CD4-positive, alpha-beta T cell treated with Interleukin-6 at 100 ng/mL for 8 hours (primary cell): ENCODE measurements at places on chromosomes 1 and 21.

DNA sequence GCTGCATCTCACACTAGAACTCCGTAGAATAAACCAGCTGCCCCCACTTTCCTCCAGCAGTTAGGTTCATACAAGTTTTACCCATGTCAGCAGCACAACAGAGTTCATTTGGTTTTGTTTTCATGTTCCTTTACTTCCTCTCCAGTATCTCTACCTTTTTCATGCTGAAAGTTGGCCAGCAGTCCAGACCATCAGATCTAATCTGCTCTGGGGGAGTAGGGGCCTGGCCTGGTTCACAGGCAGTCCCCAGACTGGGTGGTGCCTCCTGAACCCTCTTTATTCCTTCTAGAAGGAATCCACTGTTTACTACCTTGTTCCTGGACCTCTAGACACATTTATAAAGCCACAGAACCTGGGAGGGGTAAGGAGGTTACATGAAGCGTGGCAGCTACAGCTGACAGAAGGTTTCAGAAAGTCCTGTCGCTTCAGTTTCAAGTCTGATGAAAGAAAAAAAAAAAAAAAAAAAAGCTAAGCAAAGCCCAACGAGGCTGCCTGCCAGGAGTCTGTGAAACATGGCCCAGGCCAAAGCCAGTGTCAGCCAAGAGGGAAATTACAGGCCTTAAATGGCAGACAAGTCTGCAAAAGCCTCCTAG is 184.6 kb upstream of the JUN start:
- DNase-seq = peak; percentile 21

GRCh38 chr1:178345238-178345637 is 151.5 kb downstream of the CLEC20A start:
- DNase-seq = no peak

DNA sequence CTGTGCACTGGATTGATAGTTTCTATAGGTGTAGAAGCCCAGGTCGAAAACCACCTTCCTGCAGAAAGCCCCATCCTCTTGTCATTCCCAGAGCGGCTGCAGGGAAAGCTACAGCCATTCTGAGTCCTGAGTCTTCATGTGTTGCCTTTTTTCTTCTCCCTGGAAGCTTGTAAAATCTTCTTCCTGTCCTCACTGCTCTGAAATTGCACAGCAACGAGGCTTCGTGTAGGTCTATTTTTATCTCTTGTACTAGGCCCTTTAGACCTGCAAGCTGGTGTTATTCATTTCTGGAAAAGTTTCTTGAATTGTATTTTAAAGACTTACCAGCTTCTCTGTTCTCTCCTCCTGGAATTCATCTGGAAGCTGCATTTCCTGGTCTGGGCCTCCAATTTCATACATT is 44.2 kb upstream of the ETS2 start:
- no peak for DNase-seq

DNA sequence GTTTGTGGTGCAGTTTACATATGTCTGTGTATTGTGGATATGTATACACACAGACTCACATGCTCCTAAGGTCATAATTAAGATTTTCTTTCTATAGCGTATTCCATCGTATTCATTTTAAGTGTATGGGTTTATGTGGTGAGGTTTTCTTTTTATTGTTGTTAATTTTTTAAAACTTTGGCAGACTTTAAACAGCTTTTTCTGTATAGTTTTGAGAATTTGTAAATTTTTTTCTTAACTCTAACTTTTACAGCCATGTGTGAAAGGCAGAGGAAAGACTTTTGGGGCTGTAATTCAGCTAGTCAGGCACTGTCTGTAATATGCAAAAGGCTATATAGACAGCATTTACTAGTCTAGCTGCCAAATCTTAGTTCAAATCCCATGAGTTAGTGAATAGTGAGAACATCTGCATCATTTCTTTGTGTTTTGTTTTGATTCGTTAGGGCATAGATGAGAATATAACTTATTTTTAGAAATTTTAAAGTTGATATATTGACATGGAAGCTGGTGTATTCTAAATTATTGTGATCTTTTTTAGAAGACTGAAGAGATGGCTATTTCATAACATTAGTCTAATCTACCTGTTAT is 2.3 kb downstream of the MAGI3 start:
- no peak for DNase-seq

DNA sequence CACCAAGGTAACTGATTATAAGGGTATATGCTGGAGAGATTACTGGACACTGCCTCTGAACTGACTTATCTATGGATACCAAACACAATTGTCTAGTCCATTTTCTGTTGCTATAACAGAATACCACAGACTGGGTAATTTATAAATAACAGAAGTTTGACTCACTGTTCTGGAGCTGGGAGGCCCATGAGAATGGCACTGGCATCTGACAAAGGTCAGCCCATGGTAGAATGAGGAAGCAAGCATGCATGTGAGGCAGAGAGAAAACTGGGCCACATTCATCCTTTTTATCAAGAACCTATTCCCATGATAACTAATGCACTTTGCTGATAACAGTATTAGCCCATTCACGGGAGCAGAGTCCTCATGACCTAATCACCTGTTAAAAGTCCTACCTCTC is 37.4 kb downstream of the FCER1A start:
- no peak for DNase-seq

- DNase-seq = no peak
Measured at GRCh38 chr1:230174471-230175162, 107.6 kb downstream of the GALNT2 start.

DNA sequence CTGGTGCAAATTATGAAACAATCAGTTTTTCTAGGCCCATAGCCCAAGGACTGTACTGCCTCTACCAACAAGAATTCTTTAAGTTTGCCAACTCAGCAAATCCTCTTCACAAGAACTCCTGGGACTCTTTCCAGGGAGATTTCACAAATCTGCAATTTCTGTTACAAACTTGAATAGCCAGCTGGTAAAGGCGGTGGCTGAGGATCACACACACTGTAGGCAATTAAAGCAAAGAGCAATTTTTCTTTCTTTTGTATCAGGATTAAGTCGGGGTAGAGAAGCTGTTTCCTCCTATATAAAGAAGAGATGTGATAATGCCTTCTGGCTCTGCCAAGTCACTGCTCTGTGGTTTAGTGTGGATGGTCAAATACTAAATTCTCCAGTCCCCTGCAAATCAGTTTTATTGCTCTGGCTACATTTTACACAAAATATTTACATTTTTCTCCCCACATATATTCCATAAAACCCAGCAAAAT is 1.7 kb downstream of the ALDH9A1 start:
- no peak for DNase-seq

DNA sequence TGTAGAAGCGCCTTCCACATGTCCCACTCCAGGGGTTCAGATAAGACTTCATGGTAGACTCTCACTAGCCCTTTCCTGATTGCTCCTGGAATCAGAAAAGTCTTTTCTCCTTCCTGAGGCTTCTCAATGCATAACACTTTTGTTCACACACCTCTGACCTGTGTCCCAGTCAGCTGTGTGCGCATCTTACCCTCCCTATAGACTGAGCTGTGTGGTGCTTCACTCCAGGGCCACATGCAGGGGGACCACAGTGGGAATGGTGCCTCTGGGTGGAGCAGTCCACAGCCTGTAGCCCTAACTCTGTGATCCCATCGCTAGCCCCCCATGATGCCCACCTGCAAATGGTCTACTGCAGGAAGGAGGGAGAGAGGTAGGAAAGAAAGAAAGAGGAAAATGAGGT is 84.0 kb upstream of the TLR5 start:
- no peak for DNase-seq

GRCh38 chr1:29876902-29877301 is 640.6 kb downstream of the PTPRU start:
- DNase-seq = no peak

- DNase-seq = no peak
Measured at GRCh38 chr1:84665703-84666317, 24.5 kb downstream of the SSX2IP start.

- no peak for DNase-seq
Measured at GRCh38 chr1:98256700-98257099, 335.9 kb upstream of the DPYD start.

- no peak for DNase-seq
Measured at GRCh38 chr1:84896279-84896678, 3.3 kb upstream of the LPAR3 start.

- DNase-seq = no peak
Measured at GRCh38 chr1:201537891-201538611, 876 bp upstream of the NAV1 start.

DNA sequence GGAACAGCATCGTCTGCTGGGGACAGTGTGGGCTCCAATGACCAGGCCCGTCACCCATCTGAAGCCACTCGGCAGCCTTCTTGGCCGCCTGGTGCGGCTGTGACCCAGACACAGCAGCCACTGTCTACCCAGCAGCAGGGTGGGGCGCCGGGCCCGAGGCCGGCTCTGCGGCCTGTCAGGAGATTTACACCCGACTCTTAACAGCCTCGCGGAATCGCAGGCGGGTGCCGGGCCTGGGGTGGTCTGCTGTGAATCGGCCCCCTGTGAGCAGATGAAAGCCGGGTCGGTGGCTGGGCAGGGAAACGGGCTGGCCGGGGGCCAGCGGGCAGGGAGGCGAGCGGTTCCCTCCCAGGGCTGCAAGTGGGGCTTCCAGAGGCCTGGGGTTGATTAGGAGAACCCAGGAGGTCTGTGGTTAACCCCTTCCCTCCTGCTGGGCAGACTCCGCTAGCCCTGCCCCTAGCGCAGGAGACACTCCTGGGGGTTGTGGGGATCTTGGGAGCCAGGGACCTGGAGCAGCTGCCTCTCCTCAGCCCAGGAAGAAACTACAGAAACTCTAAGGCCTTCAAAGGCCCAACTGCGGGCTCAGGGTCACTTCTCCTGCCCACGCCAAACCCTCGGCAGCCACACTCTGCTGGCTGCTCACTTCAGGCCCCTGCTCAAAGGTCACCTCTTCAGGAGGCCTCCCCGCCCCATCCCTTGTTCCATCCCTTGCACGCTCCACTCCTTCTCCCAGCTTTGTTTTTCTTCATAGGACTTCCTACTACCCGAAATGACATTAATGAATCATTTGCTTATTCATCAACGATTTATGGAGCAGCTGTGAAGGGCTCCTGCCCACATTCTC is 15.6 kb downstream of the RUNX3 start:
- no peak for DNase-seq

DNA sequence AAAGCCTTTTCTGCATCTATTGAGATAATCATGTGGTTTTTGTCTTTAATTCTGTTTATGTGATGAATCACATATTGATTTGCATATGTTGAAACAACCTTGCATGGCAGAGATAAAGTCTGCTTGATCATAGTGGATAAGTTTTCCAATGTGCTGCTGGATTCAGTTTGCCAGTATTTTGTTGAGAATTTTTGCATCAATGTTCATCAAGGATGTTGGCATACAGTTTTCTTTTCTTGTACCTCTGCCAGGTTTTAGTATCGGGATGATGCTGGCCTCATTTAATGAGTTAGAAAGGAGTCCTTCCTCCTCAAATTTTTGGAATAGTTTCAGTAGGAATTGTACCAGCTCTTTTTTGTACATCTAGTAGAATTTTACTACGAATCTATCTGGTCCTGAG is 55.0 kb downstream of the COL24A1 start:
- no peak for DNase-seq

DNA sequence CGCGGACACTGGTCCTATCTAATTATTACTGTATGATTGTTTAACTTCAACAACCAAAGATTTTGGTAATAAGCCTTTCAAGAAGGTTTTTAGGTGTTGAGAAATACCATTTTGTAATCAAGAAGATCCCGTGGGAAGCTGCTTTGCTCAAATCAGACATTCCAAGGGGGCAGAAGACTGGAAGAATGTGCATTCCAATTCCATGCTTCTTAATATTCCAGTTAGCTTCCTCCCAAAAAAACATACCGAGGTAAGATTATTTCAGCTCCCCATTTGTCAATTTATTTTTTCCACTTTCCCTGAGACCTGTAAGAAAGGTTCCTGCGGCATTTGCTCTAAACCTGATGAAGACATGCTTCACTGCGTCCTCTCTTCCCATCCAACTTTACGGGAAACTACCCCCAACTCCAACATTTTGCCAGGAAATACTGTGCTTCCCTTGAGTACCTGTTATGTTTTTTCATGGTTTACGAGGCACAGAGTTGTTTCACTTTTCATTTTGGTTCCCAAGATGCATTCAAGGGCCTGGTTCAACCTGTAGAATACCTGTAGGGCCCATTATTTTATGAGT is 4.1 kb downstream of the CNN3 start:
- DNase-seq = no peak

- no peak for DNase-seq
Measured at GRCh38 chr1:92792340-92792782, 7.5 kb upstream of the EVI5 start.

- no peak for DNase-seq
Measured at GRCh38 chr1:60059468-60059867, 14.1 kb downstream of the C1orf87 start.

- no peak for DNase-seq
Measured at GRCh38 chr1:117594261-117594990, 11.4 kb upstream of the TENT5C start.

GRCh38 chr1:95753382-95754016 is 519.5 kb downstream of the RWDD3 start:
- no peak for DNase-seq
